ENCODE measurements at places on chromosomes 12 and 14.

GRCh38 chr14:68791078-68791901 lies 1.6 kb downstream of the ZFP36L1 start:
- DNase-seq, result no peak

DNA sequence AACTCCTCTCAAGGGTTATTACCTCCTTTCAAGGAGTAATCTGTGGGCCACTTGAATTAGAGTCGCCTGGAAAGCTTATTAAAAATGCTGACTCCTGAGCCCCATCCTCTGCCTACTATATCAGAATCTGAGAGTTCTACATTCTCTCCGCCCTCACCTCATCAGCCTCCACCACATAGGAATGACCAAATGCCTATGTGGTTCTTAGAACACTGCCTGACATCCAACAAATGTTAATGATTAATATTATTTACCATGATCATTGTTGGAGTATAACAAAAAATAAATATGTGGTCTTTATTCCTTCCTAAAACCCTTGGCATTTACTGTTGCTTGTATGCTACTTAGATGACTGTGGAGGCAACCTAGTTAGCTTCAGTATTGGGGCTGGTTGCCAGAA lies 91.9 kb downstream of the BBS10 start:
- DNase-seq, result no peak

DNA sequence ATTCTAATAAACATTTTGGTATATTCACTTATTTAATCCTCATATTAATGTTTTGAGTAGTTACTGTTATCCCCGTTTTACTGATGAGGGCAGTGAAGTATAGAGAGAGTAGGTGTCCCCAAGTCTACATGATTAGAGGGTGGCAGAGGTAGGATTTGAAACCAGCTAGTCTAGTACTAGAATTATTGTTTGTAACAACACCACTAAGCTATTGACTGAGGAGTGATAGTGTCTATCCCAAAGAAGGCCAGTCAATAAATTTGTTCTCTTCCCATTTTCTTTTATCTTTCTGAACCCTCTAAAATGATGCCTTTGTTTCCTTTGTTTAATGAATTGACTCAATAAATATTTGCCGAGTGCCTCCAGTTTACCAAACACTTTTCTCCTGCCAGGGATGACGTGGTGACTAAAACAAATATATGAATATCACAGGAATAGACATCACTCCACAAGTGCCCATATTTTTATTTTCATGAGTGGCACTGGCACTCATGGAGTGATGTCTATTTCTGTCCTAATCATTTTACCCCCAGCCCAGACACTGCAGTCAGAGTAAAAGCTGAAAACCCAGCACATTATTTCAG lies 247.5 kb downstream of the SLC16A7 start:
- DNase-seq, result peak; percentile 88

GRCh38 chr12:110234755-110235154 lies 46.3 kb upstream of the ATP2A2 start:
- no peak for DNase-seq

- no peak for DNase-seq
These were observed 147.0 kb upstream of the NOS1 start for GRCh38 chr12:117508468-117508867.

GRCh38 chr12:109197327-109197726 lies 80.9 kb downstream of the ACACB start:
- no peak for DNase-seq

DNA sequence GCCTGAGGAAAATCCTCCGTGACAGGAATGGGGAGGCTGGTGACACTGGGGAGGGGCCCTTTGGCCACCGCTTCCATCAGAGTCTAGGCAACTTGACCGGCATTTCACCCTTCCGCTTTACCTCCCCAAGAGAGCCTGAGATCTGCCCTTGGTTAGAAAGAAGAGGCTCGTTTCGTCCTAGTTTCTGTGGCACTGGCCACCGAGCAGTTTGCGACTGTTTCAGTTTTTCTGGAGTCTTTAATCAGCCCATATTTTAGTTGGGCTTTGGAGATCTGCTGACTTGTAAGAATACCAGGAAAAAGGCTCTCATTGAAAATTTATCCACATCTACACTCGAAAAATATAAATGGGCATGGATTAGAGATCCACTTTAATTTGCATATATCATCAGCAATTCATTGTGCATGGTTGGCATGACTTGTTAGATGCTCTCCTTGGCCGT lies 414 bp upstream of the ANKS1B start:
- no peak for DNase-seq

GRCh38 chr12:97941686-97942354 lies 479.2 kb downstream of the RMST start:
- DNase-seq, result no peak

DNA sequence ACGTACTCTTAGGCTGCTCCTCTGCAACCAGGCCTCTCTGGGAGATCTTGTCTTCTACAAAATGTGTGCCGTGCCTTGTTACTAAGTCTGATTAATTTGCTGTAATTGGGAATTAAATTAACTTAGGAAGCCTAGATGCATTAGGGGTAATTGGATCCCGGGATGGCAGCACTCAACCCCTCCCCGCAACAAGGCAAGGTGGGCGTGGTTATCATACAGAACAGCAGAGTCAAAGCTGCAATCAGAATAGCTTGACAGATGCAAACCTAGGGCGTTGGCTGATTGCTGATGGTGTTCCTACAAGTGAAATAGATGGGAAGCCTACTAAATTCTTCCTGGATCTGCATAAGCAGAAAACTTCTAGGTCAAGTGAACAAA lies 34.5 kb upstream of the NFYB start:
- no peak for DNase-seq

DNA sequence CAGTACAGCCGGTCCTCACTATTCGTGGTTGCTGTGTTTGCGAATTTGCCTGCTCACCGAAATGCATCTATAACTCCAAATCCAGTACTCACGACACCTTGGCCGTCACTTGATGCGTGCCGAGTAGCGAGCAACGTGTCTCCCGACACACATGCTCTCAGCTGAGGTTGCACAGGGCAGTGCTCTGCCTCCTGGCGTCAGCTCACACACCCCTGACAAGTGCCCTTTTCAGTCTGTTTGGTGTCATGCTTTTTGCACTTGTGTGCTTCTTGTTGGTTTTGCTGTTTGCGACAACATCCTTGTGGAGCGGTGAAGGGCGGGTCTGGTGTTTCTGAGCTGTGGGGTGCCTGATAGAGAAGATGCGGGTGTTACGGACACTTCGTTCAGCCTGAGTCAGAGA lies 110.4 kb upstream of the RFLNA start:
- no peak for DNase-seq

- peak; percentile 92 for DNase-seq
These were observed 167.8 kb downstream of the SLC5A8 start for GRCh38 chr12:101042211-101042610.

DNA sequence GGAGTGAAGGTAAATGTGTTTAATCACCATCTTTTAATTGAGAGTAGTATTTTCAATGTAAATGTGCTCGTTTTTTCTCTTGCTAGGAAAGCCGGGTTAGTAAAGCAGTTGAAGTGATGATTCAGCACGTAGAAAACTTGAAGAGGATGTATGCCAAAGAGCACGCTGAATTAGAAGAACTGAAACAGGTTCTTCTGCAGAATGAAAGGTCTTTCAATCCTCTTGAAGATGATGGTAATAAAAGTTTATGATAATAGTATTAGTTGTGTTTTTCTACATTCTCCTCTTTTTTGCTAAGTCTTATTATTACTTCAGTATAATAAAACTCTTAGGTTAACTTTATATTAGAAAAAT lies 93.9 kb downstream of the DNAI7 start:
- no peak for DNase-seq

- no peak for DNase-seq
These were observed 47.1 kb downstream of the SYNE2 start for GRCh38 chr14:63899953-63900352.

GRCh38 chr14:102554821-102555819 lies 37.3 kb upstream of the RCOR1 start:
- DNase-seq, result peak; percentile 29

- peak; percentile 21 for DNase-seq
These were observed 41.5 kb downstream of the IFT81 start for GRCh38 chr12:110165540-110166159.

GRCh38 chr14:55731311-55731872 lies 151.4 kb downstream of the KTN1 start:
- DNase-seq, result no peak

DNA sequence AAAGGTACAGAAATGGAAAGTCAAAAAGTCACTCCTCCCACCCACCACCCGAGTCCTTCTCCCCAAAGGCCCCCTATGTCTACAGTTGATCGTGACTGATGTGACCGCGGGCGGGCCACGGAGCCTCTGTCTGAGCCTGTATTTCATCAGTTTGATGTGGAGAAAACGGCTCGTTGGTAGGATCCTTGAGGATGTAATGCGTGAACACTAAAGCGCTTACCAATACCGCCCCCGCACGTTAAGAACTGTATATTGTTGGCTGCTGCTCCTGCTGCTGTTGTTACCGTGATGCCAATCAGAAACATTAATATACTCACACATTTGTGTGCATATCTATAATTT lies 24.6 kb upstream of the UBC start:
- DNase-seq, result no peak

- no peak for DNase-seq
These were observed 105.6 kb downstream of the SLC25A47 start for GRCh38 chr14:100428727-100429126.

- DNase-seq, result no peak
These were observed 11.5 kb upstream of the IL22 start for GRCh38 chr12:68264857-68265256.

DNA sequence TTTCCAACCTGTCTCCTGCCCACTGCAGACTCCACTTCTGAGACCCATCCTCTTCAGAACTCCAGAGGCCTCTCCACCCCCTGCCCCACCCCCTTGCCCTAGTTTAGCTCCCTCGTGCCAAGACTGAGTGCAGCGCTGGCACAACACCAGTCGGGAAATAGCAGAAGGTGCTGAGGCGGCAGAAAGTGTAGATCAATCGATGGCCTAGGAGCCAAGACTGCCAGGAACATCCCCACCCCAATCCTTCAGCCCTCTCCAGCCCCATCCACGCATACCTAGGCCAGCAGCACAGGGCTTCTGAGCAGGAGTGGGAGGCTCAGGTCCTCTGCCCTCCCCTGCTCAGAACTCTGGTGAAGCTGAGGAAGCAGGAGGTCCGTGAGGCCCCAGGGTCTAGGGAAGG lies 1.1 kb downstream of the CPNE6 start:
- no peak for DNase-seq

- DNase-seq, result no peak
These were observed 38.6 kb downstream of the CCDC88C start for GRCh38 chr14:91378930-91379578.

- DNase-seq, result no peak
These were observed 44.5 kb downstream of the RIMBP2 start for GRCh38 chr12:130671556-130671955.

GRCh38 chr14:88868558-88869159 lies 44.2 kb downstream of the TTC8 start:
- DNase-seq, result peak; percentile 36

DNA sequence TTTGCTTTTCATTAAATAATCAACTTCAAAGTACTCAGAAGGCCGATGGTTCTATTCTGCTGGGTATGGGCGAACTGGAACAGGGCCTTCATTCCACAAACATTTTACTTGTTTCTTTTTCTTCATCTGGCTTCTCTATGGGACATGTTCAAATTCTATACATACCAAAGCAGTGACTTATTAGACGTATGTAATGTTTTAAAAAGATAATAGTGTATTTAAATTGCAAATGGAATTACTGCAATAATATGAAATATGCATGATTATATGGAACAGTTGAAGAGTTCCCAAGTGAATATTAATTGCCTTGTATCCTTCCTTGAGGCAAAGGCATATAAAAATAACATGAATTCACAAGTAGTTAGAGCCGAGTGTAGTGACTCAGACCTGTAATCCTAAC lies 75.5 kb downstream of the FAR2 start:
- DNase-seq, result no peak

GRCh38 chr12:42855362-42855950 lies 265.9 kb upstream of the PRICKLE1 start:
- DNase-seq, result no peak

DNA sequence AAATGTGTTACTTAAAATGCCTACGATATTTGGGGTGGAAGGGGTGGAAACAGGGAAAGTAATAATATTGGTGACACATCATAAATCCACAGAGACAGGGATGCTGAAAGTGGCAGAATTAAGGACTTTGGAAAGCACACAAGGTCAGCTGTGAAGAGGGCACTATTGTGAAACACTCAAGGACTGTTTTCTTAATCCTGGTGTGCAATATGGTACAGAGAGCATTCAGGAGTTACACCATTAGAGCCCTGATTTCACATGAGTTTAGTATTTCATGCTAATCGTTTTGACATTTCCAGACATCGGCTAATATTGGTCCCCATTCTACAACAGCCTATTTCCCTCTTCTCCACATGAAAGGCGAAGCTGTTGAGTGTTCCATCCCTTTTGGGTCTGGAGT lies 219.2 kb downstream of the MSRB3 start:
- no peak for DNase-seq

DNA sequence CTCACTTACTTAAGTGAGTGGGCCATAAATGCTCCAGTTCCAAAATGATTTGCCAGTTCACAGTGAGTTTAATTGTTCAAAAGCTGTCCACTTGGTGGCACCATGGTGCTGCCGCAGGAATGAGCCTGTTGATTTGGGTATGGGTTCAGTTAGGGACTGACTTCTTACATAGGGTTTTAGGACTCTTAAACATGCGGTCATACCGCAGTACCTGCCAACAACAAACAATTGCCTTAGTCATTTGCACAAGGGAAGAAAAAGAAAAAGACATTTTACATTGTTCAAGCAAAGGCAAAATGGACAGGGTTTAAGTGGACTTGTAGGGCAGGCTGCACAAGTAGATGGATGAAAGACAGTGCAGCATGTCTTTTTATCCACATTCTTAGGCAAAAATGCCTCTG lies 80.0 kb upstream of the DBX2 start:
- peak; percentile 83 for DNase-seq

GRCh38 chr12:57093415-57094207 lies 4.7 kb downstream of the NAB2 start:
- no peak for DNase-seq

- DNase-seq, result no peak
These were observed 43.2 kb upstream of the PNMA1 start for GRCh38 chr14:73757381-73757780.

DNA sequence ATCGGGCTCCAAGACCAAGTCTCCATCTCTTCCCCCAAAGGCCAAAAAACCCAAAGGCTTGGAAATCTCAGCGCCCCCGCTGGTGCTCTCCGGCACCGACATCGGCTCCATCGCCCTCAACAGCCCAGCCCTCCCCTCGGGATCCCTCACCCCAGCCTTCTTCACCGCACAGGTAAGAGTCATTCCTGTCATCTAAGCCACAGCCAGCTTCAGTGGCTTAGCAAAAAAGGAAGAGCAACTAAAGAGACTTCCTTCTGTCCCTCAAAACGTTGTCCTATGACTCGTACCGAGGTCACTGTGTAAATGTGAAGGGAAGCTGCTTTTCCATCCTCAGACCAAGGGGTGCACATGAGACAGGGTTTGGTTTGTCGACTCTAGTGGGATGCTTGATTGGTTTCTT lies 53.4 kb downstream of the ELK3 start:
- no peak for DNase-seq

- no peak for DNase-seq
These were observed 6.7 kb upstream of the PLD4 start for GRCh38 chr14:104917993-104918392.

DNA sequence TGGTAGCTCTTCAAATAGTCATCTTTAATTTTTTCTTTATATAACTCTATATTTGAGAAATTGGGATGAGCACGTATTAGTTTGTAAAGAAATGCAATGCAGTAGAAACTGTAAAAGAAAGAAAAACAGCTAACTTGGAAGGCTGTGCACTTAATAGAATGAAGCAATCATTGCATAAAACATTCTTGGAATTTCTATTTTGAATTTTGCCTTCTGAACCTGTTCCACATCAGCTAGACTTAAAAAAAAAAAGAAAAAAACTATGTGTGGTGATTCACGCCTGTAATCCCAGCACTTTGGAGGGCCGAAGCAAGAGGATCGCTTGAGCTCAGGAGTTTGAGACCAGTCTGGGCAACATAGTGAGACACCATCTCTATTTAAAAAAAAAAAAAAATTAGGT lies 29.4 kb downstream of the SCN8A start:
- no peak for DNase-seq
